ENCODE measurements at places on chromosomes 12 and 14.

- DNase-seq = no peak
These were observed 71.2 kb downstream of the SAMD4A start for GRCh38 chr14:54638135-54638446.

- DNase-seq = peak; percentile 39
These were observed 377.1 kb upstream of the KITLG start for GRCh38 chr12:88957358-88957757.

DNA sequence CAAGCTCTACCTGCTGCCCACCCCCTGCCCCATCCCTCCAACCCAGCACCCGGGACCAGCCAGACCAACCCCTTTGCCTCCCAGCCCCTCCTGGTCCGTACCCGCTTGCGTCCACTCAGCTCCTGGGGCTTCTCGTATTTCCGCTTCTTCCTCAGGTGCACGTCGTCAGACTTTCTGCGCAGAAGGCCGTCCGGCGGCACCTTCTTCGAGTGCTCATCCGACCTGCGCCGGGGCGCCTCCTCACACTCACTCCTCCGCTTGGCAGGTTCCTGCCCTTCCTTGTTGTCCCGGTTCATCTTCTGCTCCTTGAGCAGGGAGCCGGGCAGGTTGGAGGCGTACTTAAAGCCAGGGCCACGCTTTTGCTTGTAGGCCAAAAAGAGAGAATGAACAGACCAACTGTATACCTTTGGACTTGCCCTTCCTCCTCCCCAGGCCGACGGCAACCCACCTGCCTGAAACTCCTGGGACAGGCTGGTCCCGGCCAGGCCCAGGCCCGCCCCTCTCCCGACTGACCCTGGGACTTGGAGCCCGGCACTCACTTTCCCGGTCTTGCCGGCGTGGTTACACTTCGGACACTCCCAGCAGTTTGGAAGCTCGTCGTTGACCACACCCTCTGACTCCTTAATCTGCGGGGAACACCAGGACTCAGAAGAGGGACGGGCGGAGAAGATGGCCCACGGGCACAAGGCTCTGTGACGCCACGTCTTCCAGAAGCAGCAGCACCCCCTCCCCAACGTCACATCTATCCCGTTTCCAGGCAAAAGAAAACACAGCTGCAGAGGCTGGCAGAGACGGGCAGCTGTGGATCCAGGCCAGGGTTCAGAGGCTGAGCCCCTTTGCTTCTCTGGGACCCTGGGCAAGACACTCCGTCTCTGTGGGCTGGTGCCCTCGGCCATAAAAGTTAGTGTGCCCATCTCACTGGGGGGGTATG lies 44.3 kb downstream of the RNF34 start:
- DNase-seq = no peak

DNA sequence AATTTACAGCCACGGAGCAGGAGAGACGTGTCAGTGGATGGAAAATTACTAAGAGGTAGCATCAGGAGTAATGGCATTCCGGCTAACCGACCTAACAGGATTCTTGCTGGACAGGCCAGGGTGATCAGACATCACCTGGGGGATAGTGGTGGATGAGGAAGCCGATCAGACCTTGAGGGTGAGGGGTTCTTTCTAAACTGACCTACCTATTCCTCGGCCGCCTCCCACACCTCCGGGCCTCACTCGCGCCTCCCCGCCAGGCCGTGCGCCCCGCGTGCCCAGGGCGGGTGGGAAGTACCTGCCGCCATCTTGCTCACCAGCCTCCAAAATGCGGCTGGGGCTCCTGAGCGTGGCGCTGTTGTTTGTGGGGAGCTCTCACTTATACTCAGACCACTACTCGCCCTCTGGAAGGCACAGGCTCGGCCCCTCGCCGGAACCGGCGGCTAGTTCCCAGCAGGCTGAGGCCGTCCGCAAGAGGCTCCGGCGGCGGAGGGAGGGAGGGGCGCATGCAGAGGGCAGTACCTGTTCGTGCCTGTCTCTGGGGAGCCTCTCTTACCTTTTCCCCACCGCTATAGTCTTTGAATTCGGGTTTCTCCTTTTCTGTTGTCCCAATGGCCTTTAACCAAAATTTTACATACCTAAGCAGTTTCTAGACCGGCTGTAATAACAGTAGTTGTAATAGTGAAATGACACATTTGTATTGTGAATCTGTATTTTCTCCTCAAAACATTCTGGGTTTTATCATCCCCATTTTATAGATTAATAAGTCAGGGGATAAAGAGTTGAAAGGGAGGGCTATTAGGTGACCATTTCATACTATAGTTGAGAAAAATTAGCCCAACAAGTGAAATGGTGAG lies at the start of gene TMPRSS12:
Gene TMPRSS12, plus strand, starts transcription at position 290 of the 857 bp plus-strand sequence. Its CDS starts 39 bp downstream, at position 329.
- DNase-seq = no peak

- no peak for DNase-seq
These were observed 124.5 kb downstream of the BTG1 start for GRCh38 chr12:92020983-92021665.

DNA sequence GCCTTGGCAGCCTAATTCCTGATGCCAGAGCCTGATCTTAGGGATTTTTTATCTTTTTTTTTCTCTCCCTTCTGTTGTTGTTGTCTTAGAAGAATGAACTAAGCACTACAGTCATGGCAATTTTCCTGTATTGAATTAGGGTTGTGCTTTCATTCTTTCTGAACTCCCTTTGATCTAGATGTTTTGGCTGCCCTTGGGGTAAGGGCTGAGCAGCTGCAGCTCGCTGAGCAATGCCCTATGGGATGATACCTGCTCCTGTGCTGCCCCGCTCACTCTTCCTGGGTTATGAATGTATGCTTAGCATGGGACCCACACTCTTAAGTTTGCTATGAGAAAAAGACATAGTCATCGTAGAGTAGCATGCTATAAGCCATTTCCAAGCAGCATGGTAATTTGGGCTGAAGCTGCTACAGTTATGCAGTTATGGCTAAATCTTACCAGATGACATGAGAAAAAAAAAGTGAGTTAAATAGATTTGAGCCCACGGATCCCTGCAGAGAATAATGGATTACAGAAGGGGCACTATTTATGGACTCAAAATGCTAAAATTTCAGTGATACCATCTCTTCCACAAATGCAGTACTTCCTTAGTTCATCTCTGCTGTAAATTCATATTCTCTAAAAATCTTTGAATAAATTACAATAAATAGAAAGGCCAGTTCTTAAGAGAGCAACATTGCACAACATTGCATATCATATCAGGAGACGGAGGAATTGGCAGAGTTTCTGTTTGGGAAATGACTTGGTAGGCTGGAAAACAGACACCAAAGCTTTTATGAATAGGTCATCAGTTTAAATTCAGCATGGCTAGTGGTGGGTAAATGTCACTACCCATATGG lies 79.2 kb upstream of the PTHLH start:
- DNase-seq = no peak

Measured in NAMALWA (cell line).